ENCODE measurements at places on chromosomes 16 and 17.

DNA sequence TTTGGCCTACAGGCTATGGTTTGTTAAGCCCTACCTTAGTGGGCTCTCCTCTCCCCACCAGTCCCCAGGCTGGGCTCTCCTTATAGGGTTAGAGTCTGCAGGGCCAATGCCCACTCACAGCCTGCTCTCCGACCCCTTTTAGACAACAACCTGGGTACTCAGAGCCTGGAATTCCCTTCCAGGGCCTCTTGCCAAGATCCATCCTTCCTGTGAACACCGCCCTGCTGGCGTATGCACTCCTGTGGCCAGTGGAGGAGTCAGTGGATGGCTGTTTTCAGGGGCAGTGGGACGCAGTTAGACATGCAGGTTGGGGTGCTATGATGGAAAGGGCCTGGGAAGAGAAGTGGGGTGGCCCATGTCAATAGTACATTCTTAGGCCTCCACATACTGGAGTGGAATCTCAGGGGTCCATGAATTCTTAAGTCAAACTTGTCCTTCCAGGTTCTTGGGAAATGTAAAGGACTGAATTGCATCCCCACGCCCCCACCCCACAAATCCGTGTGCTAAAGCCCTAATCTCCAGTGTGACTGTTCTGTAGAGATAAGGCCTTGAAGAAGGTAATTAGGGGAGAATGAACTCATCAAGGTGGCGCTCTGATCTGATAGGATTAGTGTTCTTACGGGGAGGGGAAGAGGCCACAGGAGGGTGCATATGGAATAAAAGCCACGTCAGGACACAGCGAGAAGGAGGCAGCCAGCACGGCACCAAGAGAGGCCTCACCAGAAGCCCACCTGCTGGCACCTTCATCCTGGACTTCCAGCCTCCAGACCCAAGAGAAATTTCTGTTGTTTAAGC lies 81.6 kb upstream of the CACNG5 start:
- no peak for DNase-seq

DNA sequence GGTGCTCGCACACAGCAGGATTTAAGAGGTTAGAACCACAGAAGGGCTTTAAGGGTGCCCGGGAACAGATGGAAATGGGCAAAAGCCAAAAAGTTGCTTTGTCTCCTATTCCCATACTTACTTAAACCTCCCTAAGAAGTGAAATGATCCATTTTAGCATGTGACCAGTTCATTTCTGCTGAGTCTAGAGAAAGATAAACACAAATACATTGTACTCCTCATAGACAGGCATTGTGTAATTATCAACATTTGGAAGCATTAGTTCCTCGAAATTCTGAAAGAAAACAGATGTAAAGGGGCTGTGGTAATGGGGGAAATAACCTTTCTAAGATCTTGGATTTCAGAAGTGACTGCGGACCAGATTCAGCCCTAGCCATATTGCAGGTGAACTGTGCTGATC lies 178.3 kb downstream of the CYB561 start:
- DNase-seq, result no peak

- DNase-seq, result peak; percentile 75
Measured at GRCh38 chr16:21158208-21159110, at the start of gene LDAF1. TSS of gene LDAF1 (plus strand) at chr16:21158674. CDS start at chr16:21161183, 2,509 bp downstream.

GRCh38 chr16:30406795-30407101 lies 658 bp upstream of the ZNF771 start:
- no peak for DNase-seq

- no peak for DNase-seq
Measured at GRCh38 chr17:49337884-49338283, 24.2 kb downstream of the ZNF652 start.

DNA sequence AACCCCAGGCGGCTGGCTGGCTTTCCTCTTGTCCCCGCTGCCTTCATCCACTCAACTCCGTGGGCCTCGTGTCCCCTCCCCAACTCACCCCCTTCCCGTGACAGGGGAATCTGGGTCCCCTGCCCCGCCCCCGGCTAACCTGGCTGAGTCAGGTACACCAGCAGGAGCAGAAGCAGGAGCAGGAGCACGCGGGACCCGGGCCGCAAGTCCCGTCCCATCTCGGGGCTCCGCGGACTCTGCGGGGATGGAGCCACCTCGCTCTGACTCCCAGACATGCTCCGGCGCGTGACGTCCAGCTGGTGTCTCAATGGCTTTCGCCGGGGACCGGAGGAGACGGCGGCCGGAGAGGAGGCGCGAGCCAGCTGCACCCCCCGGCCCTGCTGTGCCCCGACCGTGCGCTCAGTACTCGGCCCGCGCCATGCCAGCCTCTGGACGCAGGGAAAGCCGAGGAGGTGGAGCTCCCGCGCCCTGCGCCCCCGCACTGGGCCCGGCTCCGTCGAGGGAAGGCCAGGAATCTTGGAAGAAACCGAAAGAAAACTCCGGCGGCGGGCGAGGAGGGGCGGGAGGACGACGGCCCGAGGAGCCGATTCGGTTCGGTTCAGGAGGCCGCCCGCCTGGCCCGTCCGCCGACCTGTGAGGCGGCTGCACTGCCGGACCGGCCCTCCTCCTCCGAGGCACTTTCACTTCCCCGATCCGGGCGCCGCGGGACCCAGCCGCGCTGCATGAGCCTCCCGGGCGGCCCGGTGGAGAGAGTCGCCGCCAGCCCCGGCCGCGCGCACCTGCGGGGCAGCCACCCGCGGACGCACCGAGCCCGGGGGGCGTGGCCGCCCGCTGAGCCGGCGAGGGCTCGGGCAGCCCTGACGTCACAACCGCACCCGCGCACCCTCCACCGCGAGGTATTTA lies at the start of the genes CXCL16 and ZMYND15:
Gene CXCL16, minus strand, starts transcription at position 807 of the 903 bp plus-strand sequence. Its CDS starts 589 bp downstream, at position 218.
Gene ZMYND15, plus strand, starts transcription at position 712 of the 903 bp plus-strand sequence. CDS start 716 bp downstream, outside the sequence.
- no peak for DNase-seq

DNA sequence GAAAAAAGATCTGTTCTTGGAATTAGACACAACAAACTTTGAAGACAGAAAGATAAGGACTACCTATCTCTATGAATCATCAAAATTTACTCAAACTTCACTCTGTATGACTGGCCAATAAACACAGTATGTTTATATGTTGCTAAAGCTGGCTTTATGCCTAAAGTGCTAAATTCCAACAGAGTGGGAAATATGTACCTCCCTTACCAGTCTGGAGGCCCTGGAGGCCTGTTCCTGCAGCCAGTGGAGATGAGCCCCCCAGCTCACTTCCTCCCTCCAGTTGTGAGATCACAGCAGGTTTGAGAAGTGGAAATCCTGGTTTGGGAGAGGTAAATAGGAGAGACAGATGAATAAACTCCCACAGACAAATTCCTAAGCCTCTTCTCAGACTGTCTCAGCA lies 9.0 kb downstream of the ZNF23 start:
- DNase-seq, result no peak

DNA sequence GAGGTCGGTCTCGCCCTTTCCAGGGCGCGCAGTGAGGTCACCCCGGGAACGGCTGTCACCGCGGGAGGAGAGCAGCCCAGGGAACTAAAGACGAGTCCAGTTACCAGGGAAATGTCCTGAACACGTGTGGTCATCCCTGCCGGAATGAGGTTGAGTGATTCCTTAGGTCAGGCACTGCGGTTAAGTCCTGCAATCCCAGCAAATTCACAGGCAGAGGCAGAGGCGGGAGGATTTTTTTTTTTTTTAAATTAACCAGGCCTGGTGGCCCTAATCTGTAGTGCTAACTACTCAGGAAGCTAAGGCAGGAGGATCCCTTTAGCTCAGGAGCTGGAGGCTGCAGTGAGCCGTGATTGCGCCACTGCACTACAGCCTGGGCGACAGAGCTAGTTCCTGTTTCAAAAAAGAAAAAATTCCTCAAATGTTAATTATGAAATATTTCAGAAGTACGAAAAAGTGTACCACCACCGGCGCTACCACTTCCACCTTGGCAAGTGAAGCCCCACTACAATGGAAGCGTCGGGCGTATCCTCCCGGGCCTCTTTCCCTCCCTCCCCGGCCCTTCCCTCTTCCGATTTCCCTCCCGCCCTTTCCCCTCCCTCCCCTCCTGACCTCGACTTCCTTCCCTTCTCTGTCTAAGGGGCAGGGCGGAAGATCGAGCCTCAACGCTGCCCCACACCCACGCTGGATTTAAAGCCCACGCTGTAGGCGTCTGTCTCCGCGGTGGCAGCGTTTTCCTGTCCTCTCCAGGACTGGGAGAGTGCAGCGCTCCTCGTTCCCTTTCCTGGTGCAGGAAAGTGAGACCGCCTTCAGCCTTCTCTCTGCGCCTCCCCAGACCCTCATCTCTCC lies 27.3 kb downstream of the SLFN11 start:
- DNase-seq, result peak; percentile 50

GRCh38 chr17:27845264-27846041 lies 45.1 kb upstream of the NOS2 start:
- no peak for DNase-seq

DNA sequence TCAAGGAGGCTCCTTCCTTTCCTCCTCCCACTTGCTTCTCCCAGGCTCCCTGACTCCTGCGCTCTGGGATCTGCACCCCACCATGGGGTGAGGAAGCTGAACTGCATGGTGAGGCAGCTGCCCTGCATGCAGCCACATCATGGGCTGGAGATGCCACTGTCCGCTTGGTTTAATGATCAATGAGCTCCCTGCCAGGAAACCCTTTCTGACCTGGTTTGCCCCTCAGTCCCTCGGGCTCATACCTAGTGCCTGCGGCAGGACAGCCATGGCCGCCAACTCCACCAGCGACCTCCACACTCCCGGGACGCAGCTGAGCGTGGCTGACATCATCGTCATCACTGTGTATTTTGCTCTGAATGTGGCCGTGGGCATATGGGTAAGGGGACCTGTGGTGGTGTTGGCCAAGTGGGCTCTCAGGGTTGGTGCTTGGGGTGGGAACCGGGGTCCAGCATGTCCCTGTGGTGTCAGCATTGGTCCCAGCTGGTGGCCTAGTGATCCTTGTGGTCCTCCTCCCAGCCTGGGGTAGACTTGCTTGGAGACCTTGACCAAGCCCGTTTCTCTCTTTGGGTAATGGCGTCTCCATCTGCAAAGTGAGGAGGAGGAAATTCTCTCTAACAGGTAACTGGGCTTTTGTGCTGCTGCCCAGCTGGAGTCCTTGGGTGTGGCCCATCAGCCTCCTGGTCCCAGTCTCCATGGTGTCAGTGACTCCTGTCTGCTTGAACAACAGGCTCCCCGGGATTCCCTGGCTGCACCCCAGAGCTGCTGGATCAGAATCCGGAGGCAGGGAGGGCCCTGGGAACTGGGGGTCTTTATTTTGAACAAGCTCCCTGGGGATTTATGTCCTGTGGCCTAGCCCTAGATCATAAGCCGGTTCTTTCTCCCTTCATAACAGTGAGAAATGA lies at the start of gene SLC5A10:
Gene SLC5A10, plus strand, starts transcription at position 225 of the 902 bp plus-strand sequence. Its CDS starts 41 bp downstream, at position 266.
- no peak for DNase-seq

GRCh38 chr17:55233840-55234239 lies 30.9 kb upstream of the HLF start:
- DNase-seq, result no peak

GRCh38 chr17:73984941-73985340 lies 218.5 kb upstream of the RPL38 start:
- no peak for DNase-seq

- DNase-seq, result no peak
Measured at GRCh38 chr16:68081861-68082628, 3.1 kb upstream of the NFATC3 start.

- DNase-seq, result no peak
Measured at GRCh38 chr16:8600144-8600775, 9.9 kb upstream of the TMEM114 start.

DNA sequence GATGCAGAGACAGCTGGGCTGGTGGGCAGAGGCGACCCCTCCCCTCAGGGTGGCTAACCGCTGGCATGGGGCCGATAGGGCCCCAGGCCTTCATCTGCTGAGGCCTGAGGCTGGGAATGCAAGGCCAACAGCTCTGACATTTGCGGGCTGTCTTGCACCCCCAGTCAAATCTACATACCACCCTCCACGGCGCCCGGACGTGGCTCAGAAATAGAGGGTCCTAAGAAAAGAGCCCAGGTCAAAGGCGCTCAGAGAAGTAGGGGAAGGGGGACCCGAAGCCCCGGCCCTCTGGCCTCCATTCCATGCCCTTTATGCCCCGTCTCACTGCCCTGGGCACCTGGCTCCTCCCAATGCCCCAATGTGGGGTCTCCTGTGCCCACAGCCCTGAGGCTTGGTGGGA lies 142.3 kb downstream of the C16orf78 start:
- no peak for DNase-seq

GRCh38 chr17:7017827-7018200 lies 5.0 kb upstream of the BCL6B start:
- no peak for DNase-seq

DNA sequence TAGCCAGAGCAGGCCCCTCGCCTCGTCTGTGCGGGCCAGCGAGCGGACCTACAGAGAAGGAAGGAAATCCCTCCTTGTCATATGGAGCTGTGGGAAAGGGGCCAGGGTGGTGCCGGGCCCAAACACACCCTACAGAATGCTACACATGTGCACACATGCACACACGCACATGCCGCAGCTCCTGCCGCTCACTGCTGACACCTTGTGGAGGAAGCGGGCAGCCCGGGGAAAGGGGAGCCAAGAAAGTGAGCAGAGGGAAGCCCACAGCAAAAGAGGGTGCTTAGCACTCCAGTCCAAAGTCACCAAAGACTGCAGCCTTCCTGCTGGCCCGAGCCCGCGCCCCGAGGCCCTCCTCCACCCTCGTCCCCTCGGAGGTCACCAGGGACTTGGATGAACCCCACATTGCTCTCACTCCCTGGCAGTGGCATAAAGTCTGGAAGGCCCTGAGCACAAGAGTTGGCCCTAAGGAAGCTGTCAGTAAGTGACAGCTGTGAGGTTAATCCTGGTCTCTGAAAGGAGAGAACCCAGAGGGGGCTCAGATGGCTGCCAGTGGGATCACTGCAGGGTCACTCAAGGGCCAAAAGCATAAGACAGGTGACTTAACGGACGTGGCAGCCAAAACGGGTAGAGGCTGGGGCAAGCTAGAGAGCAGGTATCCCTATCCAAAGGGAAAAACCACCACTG lies 68.2 kb downstream of the MYO18A start:
- peak; percentile 61 for DNase-seq

- no peak for DNase-seq
Measured at GRCh38 chr17:57425903-57426880, 169.9 kb downstream of the MSI2 start.

GRCh38 chr16:68128577-68129305 lies 43.6 kb downstream of the NFATC3 start:
- DNase-seq, result peak; percentile 14

DNA sequence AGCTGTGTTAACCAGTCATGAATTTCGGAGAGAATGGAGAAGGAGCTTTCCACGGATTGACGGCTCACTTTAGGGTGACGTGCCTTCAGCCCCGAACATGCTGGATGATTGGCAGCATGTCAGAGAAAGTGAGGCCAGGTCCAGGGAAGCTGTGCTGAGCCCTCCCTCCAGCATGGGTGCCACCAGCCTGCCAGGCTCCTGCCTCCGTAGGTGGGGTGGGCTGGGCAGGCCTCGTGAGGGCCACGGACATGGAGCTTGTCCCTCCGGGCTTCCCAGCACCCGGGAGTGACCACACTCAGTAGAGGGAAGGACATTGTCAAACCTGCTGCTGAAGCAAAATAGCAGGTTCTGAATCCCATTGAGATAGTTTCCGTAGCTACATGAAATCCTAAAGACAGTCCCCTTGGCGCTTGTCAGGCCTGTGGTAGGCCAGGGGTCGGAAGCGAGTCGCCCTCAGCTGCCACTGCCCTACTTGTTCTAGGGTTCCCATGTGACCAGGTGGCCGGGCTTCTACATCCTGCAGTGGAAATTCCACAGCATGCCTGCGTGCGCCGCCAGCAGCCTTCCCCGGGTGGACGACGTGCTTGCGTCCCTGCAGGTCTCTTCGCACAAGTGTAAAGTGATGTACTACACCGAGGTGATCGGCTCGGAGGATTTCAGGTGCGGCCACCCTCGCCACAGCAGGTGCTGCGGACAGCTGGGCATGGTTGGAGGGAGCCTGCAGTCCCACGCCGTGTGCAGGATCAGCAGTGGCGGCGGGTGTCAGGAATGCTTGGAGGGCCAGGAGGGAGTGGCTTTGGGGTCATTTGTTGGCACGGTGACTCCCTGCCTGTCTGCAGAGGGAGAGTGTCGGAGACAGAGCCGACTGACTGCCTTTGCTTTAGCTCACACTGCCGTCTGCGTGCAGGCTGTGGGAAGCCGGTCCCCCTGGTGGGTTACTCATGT lies 72.3 kb downstream of the SEC14L1 start:
- no peak for DNase-seq
